ENCODE measurements at places on chromosomes 2 and 18.

- no peak for DNase-seq
Observed at GRCh38 chr2:62660582-62661262, 44.8 kb upstream of the EHBP1 start.

GRCh38 chr2:2520401-2520811, 189.3 kb upstream of the MYT1L start:
- no peak for DNase-seq

- DNase-seq: no peak
Observed at GRCh38 chr2:46469116-46469515, 10.2 kb upstream of the TMEM247 start.

DNA sequence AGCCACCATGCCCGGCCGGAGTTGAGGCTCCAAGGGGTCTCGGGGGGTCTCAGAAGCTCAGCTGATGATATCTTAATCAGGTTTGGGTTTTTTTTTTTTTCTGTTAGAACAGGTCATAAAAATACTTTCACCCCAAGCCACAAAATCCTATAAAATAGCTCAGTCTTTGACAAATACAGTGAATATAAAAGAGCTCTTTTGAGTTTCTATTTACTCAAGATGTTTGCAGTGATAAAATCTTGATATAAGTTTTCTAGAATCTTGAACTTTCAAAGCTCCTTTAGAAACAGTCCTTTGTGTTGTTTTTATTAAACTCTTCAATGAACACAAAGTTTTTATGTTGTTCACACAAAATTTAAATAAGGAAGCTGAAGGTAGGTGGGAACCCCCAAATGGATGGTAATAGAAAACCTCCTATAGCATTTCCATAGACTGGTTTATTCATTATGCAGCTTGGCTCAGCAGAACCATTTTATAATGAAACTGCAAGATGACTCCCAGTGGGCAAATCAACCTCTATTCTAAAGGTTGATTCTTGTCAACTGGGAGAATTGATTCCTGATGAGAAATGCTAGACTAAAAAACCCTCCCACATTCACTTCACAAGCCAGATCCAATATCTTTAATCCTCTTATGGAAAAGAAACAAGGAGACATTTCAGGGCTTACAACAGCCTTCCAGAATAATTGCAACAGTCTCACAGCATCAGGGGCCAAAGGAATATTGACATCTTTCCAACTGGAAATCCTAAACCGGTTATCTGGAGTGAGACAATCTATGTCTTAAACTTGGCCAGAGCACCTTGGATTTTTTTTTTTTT, 13.6 kb upstream of the NARS1 start:
- DNase-seq: no peak

DNA sequence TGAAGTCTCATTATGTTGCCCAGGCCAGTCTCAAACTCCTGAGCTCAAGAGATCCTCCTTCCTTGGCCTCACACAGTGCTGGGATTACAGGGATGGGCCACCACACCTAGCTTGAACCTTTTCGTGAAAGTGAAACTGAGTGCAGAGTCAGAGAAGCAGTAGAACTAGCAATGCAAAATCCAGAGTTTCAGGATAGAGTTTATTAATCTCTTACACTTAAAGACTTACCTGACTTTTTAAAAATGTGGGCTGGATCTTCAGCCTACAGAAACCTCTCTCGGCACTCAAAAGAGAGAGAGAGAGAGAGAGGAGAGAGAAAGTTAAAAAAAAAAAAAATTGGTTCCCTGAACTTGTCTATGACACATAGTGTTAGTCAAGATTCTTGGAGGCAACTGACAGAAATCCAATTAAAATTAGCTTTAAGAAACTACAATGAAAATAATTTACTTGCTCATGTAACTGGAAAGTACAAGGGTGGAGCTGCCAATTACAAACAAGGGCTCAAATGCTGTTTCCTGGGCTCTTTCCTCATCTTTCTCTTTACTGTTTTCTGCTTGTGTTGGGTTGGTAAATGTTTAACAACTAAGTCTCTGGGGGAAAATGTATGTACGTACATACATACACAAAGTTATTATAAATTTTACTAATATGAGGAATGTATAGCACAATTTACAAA, 98.1 kb upstream of the CERS6 start:
- DNase-seq: no peak

DNA sequence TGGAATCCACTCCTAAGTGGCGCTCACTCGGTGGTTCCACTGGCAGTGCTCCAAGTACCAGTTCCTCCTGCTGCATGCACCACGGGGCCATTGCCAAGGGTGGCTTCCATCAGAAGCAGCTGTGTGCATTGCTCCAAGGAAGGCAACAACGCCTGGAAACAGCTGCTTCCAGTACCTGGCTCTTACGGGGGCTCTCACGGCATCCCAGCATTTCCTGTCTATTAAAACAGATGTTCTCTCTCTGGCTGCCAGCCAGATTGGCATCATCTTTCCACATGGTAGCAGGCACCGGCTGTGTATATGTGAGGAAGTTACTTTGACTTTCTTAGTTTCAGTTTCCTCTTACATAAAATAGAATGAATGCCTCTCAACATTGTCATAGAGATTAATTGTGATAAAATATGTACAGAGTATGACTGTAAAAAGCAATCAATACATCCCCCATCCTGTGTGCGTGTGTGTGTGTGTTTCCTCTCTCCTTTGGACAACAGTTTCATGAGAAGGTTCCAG, 84.9 kb downstream of the CMPK2 start:
- DNase-seq: peak; percentile 38
